ENCODE measurements at places on chromosomes 6 and 20.

- no peak for DNase-seq
Measured at GRCh38 chr6:95120984-95121383, 456.4 kb upstream of the MANEA start.

- DNase-seq, result no peak
Measured at GRCh38 chr6:133730881-133731280, 158.0 kb upstream of the TCF21 start.

DNA sequence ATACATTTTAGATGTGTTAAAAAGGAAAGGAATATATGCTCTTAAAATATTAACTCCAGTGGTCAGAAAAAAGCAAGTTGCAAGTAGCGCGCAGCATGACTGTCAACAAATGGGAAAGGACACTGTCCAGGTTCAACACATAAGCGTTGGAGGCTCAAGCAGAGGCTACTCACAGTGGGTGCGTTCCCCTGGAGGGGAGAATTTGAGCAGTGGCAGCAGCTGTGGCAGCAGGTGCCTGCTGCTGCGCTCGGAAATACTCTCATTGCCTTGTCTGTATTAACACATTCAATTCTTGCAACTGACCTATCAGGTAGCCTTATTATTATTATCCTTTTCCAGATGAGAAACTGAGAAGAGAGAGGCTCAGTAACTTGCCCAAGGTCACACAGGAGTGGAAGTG is 21.9 kb upstream of the CCN6 start:
- no peak for DNase-seq

DNA sequence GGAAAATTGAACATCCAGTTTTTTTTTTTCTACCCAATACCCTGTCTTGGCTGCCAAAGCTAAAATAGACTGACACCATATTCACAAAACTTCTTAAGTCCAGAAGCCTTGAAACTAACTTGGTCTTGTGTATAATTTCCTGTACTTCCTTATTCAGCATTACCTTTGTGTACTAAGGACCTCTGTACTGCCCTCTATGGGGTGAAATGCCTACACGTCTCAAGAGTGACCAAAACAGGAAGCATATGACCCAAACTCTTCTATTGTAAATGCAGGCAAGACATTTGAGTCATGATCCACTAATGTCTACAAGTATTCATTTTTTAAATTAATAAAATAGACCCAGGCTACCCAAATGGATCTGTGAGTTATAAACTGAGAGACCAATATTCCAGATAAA is 50.4 kb downstream of the HMGCLL1 start:
- DNase-seq, result no peak

DNA sequence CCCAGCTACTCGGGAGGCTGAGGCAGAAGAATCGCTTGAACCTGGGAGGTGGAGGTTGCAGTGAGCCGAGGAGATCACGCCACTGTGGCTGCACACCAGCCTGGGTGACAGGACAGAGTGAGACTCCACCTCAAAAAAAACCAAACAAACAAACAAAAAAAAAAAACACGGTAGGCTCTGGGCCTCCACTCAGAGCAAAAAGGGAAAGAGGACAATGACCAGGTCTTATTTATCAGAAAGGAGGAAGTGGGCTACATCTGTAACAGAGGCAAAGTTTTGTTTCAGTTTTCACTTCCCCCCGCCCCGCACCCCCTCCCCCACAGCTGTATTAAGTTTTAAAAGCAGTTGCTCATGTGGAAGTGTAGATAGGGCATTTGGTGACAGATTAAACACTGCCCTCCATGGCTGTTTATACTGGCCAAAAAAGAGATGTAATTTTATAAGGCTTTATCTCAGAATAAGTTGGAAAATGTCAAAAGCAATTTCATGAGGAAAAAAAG is 114.6 kb downstream of the RCAN2 start:
- DNase-seq, result no peak

- no peak for DNase-seq
Measured at GRCh38 chr20:21101453-21101931, 4.7 kb downstream of the LINC00237 start.

- DNase-seq, result no peak
Measured at GRCh38 chr6:137970368-137970767, 103.3 kb downstream of the TNFAIP3 start.

GRCh38 chr6:47256361-47256760 is 53.3 kb downstream of the TNFRSF21 start:
- no peak for DNase-seq

GRCh38 chr20:44517454-44517853 is 4.4 kb downstream of the SERINC3 start:
- no peak for DNase-seq

DNA sequence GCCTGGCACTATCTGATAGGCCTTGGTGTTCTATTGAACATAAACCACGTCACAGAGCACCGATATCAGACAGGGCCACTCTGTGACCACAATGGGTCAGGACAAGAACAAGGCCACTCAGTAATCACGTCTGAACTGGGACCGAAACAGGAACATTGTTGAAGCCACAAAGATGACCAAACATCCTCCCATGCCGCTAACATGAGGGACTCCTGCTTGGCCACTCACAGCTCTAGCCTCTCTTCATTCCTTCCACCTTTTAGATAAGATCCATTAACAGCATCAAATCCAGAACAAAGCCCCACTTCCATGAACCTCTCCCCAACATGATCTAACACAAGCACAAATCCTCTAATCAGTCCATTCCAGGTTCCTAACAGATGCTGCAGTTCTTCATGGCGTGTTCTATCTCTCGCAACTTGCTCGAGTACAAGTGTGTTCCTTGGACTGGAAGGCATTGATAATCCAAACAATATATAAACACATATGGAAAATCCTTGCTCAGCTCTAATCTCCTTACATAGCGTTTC is 7.4 kb downstream of the SIRT5 start:
- no peak for DNase-seq

DNA sequence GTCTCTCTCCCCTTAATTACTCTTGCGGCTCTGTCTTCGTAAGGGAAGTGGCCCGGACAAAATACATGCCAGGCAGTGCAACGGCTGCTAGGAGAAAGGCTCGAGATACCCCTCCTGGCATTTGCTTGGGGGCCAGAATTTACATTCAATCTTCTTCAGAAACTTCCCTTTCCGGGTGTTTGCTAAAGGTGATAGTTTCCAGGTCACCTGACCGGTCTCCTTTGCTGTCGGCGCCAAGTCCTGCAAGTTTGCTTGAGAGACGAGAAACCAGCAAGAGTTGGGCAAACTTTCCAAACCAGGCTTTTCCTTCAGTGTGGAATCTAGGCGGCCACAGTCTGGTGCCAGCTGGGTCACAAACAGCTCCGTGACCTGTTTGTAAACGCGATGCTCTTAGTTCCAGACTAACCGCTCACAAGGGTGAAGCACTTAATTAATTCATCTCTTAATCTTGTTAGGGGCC is 563 bp upstream of the SRSF3 start:
- peak; percentile 18 for DNase-seq
